ENCODE measurements at places on chromosomes 16 and 17.

- no peak for DNase-seq
Observed at GRCh38 chr16:84839054-84839453, 19.3 kb downstream of the CRISPLD2 start.

- no peak for DNase-seq
Observed at GRCh38 chr16:89155851-89156739, 15.5 kb upstream of the CDH15 start.

DNA sequence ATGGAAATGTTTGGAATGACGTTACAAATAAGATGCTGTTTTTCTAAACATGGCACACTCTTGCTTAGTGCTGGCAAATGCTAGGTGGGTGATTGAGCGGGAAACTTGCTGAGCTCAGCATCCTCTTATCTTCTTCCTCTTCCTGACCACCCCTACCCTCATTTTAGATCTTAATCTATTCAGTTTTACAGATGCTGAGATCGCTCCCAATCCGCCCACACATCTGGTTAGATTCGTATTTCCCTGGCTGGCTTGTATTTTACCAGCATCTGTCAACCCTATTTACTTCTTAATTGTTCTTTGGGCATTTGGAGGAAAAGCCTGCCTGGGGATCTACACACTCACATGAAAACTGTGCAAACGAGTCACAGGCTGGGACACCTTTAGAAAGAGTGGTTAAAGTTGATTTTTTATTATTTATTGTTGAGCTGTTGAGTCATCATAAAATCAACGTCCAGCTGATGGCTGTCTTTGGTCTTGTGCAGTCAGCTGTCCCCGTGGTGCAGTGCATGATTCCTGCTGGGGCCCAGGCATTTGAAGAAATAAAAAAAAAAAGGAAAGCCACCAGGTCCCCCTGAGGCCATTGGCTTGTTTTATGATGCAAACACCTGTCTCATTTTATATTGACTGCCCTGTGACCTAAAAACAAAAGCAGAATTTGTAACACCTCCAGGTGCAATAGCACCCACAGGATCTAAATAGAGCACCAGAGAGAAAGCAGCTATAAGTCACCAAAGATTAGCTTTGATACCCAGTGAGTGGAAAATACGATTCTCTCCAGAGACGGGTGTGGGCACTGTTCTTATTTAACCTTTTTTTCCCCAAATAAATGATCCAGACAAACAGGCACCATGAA is 258.6 kb downstream of the HS3ST3B1 start:
- DNase-seq, result no peak

GRCh38 chr17:2863204-2863603 is 67.0 kb downstream of the RAP1GAP2 start:
- no peak for DNase-seq

GRCh38 chr16:23202166-23202565 is 19.6 kb downstream of the SCNN1G start:
- no peak for DNase-seq

DNA sequence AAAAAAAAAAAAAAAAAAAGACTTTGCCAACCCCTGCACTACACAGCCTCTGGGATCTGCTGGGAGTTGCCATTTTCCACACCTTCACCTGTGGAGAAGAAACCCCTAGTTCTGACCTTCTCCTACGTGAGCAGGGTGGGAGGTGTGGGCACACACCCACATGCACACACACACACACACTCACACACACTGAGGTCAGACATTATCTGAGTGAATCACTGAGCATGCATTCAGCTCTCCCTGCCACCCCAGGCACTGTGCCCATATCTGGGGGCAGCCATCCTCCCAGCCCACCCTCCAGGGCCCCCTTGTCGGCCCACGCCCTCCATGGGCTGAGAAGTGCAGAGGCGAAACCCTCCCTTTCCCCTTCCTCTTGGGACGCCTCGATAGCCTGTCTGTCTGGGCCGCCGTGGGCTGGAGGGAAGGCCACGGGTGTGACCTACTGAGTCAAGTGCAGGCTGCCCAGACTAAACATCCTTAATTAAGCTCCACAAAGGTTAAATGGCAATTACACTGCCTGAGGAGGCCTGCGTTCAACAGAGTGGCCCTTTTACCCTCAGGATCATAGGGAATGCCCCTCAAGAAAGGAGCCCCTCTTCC is 143.8 kb downstream of the C16orf95 start:
- no peak for DNase-seq

All from brain (organoid and tissue), 16 donors.